Foreskin keratinocyte (primary cell): ENCODE measurements at places on chromosomes 12 and 14. TPM values are rescaled to one million over a fixed set of nuclear protein-coding genes. Genes with fewer than 3 reads are reported as not detected.

DNA sequence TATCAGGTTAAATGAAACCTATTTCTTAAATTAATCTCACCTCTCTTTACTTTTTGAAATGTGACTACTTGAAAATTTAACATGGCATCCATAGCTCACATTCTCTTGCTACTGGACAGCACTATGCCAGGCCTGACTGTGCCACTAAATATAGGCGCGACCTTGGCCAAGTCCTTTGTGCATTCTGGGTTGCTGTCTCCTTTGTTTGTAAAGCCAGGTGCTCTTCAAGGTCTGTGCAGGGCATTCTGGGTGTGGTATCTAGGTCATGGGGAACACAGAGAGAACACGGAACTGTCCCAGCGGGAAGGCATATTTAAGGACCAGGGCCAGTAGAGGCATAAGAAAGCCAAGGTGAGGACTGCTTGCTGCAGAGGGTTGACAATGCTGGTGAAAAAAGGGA lies 121.2 kb downstream of the ZNF664 start:
- DNase-seq, result no peak

NINJ2 gene
- 0.17 and 0.32 TPM in 2 replicates for total RNA-seq

- DNase-seq, result no peak
These were observed 571 bp downstream of the CPNE6 start for GRCh38 chr14:24071836-24072430.

INHBC gene
- total RNA-seq, result not detected in 2 replicates

ASCL1 gene
- not detected in 2 replicates for total RNA-seq

DNA sequence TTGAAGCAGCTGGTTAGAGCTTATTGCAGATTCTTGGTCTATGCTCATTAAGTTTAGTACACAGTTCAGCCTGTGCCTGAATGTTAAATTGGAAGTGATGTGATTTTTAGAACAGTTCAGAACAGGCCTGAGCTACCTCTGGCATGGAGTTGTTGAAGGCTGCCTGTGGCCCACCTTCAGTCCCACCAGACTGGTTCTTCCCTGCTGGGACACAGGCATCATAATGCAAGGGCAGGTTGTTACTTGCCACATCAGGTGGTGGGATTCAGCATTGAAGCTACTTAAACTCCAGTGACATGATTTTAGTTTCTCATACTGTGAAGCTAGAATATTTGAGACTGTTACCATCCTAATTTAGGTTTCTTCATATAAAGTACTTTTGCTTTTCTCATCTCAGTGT lies 49.4 kb downstream of the PROX2 start:
- DNase-seq, result peak; percentile 30

- no peak for DNase-seq
These were observed 25.9 kb downstream of the SPX start for GRCh38 chr12:21551841-21552465.

DNA sequence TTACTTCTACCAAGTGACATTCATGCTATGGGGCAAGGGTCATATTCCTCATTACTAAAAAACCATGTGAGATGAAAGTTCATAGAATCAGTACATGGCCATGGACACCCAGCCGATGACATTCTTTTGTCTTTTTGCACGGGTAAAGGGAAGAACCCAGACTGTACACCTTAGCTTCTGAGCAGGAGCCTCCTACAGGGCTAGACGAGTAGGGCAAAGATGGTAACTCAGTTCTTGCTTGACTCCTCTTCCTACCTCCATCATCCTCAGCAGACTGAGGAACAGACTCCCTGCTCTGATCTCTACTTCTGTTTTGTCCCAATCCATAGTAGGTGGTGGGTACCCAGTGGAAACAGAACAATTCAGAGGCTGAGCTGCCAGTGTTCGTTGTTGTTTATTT lies 281.3 kb downstream of the NPAS3 start:
- no peak for DNase-seq

DNA sequence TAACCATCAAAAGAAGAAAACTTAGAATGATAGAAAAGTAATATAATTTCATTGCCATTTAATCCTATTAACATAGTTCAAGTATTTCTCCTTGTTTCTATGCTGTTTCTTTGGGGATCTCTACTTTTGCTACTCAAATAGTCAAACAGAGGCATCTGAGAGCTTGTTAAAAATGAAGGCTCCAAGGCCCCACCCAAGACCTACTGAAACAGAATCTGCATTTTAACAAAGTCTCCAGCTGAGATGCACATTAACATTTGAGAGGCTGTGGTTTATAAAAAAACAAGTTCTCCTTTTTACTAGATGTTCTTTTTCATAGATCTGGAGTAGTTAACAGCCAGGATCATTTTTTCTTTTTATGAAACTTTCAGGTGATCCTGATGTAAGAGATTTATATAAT lies 31.8 kb downstream of the PPFIA2 start:
- no peak for DNase-seq

CRIP2 gene
- 2.2 TPM in 2 replicates for total RNA-seq

- peak; percentile 86 for DNase-seq
These were observed 117.4 kb downstream of the TGFB3 start for GRCh38 chr14:75864352-75864751.

- no peak for DNase-seq
These were observed 5.3 kb downstream of the RNF34 start for GRCh38 chr12:121405211-121405610.

DNA sequence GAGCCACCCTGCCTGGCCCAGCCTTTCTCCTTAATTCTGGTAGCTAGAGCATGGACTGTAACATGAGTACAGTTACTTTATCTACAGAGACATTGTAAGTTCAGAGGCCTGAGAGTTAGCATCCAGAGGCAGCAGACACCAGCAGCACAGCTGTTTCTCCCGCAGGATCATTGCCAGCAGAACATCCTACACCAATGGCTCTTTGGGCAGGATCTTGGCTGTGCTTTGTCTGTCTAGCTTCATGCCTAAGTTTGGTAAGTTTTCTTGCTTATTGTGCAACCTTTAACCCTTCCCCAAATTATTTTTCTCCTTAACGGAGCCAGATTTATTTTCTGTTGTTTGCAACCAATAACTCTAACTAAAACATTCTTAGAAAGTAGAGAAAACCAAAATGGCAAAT lies 21.6 kb downstream of the C12orf71 start:
- DNase-seq, result no peak
